AML-193 (cell line): ENCODE measurements at places on chromosomes 2 and 18.
A peak's percentile ranks its signal among the peaks of the same experiment; 100 is the strongest.

DNA sequence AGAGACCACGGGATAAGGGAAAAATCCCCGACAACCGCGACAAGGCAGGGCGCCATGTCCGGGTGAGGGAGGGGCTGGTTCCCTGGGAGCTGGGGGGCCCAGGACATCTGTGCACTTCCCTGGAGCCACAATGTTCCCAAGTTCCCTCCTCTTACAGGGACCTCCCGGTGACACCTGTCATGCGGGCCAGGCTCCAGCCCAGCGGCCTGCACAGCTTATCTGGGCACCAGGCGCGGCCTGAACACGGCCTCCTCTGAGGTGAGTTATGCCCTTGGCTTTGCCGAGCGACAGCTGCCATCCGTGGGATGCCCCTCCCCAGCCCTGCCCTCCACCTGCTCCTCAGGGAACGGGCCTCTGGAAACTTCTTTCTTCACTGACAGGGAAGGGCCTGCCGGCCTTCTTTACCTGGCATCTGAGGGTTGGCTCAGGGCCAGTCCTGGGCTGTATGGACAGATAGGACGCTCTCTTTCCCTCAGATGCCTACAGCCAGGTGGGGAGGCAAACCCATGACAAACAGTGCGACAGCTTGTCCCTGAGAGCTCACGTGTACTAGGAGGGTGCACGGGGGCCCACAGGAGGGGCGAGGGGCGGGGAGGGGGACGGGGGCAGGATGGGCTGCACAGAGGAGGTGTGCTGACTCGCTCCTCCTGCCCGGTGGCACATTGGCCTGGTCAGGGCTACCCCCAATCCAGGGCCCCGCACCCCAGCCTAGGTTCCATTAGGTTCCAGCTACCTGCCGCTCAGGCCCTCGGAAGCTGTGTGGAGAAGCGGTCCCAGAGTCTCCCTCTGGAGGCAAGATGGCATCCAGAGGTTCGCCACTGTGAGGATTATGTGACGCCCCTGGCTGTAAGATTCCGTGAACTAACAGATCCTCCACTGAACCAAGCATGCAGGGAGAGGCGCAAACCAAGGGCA is 34.9 kb upstream of the HPCAL1 start:
- no peak for DNase-seq

DNA sequence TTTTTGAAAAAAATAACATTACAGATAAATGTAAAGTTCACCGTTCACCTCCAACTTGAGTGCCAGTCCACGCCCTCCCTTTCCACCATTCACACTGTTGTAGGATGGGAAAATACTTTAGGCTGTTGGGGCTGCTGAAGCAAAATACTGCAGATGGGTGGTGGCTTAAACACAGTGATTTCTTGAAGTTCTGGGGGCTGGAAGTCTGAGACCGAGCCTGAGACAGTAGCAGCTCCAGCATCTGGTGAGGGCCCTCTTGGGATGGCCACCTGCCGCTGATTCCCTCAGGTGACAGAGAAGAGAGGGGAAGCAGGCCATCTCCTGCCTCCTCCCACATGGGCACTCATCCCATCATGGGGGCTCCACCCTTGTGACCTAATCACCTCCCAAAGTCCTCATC is 17.7 kb downstream of the ALLC start:
- DNase-seq = no peak

DNA sequence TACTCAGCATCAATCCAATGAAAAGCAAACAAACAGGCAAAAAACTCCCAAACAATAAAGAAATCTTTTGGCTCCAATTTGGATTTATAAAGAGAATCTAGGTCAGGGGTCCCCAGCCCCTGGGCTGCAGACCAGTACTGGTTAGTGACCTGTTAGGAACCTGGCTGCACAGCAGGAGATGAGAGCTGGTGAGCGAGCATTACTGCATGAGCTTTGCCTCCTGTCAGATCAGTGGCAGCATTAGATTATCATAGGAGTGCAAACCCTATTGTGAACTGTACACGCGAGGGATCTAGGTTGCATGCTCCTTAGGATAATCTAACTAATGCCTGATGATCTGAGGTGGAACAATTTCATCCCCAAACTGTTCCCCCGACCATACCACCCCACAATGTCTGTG is 102.2 kb downstream of the KIAA1328 start:
- no peak for DNase-seq

- no peak for DNase-seq
These were observed 49.5 kb downstream of the ATIC start for GRCh38 chr2:215361211-215361875.

DNA sequence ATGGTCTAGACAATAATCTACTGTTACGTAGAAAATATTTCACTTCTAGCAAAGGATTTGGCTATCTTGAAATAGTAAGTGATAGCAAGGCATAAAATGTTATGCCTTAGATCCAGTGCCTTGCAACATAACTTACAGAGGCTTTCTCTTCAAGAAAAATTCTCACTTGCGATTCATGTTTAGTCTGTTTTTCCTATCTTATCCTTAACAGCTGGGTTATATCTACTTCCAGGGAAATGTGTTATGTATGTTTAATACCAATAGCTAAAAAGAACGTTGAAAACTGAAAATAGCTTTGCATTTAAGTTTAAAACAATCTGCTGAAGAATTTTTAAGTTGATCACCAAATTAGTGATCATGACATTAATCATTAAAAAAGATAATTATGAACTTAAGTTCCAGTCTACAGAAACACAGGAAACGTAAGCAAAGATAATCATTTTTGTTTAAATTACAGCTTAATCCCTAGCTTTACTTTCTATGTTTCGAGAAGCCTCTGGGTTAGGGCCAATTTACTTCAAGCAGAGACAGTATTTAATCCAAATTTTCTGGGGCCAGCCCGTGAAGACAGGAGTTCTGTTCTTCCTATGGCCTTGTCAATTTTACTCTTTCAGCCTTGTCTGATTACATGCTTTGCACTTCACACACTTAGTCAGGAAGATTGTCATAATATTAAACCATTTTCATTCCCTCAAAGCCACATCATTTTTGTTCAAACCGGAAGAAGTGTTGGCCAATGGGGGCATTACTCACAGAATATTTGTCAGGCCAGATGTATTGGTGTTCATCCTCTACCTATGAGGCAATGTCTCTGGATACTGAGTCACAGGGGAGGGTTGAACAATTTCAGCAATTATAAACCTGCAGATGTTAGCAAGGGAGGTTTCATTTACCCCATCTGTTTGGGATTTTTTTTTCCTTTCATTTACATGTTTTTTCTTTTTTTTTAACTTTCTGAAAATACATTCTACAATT is 1132.9 kb upstream of the ZEB2 start:
- DNase-seq = no peak

DNA sequence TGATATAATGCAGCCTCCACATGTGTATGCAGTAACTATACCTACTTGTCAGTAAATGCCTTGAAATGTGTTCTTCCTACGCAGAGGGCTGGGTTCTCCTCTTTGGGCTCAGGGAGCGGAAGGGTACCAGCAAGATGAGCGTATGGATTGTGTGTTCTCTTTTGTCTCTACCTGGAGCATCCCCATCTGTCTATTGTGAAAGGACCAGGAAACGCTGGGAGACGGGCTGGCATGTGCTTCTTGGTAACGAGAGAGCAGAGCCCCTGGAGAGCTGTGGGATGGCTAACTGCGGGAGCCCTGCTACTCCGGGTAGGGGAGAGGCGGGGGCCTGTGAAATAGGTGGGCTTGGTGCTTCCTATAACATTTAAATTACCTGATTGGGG is 80.9 kb downstream of the BCL2 start:
- DNase-seq = no peak

DNA sequence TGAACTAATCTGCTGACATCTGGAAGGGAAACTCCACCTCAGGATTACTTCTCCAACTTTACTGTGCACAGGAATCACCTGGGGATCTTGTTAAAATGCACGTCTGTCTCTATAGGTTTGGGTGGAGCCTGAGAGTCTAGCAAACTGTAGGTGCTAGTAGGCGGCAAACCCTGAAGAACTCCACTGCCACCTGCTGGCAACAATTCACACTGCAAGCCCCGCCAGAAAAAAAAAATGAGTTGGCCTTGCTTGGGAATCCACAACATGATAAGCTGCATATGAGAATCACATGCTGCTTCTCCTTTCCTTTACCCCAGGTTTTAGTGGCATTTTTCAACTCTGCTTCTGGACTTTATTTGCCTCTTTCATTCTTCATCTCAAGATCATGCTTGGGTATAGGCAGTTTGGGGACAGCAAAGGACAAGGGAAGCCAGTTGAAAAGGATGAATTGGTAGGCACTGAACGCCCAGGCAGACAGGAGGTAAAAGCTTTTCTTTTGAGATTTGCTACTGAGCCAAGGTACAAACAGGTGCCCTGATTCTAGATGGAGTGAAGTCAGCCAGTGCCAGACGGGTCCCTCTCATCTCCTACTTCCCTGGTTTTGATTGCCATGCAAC is 88.8 kb downstream of the VIT start:
- peak; percentile 54 for DNase-seq

DNA sequence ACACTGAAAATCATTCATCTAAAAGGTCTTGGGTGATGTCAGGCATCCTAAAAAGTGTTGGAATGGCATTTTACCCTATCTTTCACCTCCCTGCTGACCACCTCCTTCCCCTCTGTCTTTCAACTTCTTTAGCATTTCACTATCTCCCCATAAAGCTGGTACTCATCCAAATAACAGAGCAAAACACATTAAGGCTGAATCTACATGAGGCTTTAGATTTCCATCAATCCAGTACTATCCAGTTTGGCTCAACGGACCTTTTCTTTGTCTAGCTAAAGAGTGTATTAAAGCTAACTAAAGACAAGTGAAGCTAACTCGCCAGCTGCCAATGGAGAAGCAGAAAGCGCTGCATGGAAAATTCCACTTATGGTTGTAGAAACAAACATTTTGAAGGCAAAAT is 122.5 kb upstream of the NCKAP5 start:
- no peak for DNase-seq

DNA sequence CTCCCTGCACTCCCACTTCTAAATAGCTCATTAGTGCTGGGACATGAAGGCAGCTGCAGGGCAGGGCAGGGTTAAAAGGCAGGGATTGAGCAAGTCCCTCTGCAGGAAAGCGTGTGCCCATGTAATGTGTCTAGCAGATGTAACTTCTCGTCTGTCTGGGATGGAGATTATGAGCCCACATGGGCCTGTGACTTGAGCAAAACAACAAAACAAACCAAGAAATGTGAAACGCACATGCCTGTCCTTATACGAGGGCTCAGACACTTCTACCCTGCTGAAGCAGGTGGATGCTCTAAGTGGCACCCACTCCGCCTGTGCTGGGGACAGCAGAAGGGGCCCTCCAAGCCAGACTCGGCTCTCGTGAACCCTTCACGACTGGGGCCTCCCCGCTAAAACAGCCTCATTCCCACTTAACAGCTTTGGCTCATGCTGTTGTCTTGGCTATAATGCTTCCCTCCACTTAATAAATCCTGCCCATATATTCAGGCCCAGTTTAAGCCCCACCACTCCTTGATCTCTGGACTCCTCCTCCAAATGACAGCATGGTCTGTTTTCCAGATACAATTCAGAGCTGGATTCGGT is 40.9 kb downstream of the TMEM247 start:
- no peak for DNase-seq

- no peak for DNase-seq
These were observed 32.7 kb upstream of the HPCAL1 start for GRCh38 chr2:10269711-10270610.
